ENCODE measurements at places on chromosomes 1 and 21.
A peak's percentile ranks its signal among the peaks of the same experiment; 100 is the strongest.

DNA sequence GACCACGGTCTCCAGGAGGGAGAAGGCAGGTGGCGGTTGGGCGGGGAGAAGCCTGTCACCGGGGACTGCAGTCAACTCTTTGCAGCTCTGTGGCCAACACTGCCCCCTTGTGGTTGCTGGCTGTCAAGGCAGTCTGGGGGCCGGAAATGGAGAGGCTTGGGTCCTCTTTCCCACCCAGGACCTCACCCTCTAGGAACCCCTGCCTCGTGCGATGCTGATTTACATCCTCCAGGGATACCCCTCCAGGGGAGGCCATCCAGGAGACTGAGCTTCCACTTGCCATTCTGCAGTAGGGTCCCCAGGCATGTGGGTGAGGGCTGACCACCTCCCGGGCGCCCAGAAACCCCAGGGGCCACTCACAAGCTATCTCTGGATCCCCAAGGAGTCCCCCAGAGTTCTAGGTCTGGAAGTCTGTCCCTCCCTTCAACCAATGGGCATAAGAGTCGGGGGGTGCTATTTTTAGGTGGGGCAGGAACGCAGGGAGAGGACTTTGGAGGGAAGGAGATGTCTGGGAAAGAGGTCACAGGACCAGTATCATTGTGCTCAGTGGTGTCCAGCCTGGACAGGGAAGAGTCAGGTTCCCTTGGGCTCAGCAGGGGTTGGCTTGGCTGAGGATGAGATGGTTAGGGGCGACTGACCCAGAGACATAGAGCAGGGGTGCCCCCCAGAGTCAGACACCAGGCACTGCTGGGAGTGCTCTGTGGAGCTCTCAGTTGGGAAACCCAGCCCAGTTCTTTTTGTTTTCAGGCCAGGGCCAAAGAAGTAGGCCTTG is 7.1 kb upstream of the GPR61 start:
- peak; percentile 69 for DNase-seq

- DNase-seq = no peak
Measured at GRCh38 chr1:47229031-47229885, 2.8 kb downstream of the TAL1 start.

DNA sequence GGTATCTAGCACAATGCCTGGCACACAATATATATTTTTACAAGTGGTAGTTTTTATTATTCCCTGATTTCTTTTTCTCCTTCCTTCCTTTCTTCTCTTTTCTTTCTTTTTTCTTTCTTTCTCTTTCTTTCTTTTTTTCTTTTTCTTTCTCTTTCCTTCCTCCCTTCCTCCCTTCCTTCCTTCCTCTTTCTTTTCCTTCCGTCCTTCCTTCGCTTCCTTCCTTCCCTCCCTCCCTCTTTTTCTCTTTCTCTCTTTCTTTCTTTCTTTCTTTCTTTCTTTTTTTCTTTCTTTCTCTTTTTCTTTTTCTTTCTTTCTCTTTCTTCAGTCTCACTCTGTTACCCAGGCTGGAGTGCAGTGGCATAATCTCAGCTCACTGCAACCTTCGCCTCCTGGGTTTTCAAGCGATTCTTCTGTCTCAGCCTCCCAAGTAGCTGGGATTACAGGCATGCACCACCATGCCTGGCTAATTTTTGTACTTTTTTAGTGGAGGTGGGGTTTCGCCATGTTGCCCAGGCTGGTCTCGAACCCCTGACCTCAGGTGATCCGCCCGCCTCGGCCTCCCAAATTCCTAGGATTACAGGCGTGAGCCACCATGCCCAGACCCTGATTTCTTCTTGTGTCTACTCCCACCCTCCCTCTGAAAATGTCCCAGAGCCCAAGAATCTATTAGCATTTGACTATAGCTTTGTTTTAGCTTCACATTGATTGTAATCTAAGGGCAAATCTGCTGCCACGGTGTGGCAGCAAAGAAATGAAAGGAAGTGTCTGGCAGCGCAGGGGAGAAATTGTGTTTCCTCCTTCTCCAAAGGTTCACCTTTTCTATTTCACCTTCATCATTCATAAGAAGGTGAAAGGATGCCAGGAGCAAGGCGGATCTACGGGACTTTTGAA is 19.9 kb upstream of the ABCB10 start:
- DNase-seq = no peak

- DNase-seq = no peak
Measured at GRCh38 chr21:40681164-40681859, 165.6 kb downstream of the DSCAM start.

- DNase-seq = no peak
Measured at GRCh38 chr1:188061881-188062280, 1233.1 kb downstream of the PLA2G4A start.

GRCh38 chr1:183360473-183360872 is 57.7 kb downstream of the NMNAT2 start:
- DNase-seq = no peak

DNA sequence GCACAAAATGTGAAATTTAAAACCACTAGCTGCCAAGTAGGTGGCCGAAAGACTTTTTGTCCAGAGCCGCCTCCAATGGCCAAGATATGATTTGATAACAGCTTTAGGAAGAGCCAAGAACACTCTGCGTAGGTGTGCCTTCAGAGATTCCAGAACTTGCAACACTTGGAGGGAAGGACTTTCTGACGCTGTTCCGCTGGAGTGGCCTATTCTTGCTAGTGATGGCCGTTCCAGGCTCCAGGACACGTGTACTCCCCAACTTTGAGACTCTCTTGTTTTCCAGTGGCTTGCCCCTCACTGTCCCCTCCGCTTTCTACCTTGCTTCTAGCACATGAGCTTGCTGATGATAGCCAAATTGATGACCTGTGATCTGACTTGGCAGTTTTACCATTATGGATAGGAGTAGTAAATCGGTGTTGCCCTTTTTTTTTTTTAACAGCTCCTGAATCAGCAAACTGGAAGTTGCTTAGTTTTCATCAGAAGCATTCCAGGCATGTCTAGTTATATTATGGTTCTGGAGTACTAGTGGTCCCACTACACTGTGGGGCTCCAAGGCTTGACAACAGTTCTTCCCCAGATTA is 1.0 kb downstream of the PRDX6 start:
- DNase-seq = no peak

GRCh38 chr1:159924025-159924790 is 1.1 kb downstream of the TAGLN2 start:
- no peak for DNase-seq

DNA sequence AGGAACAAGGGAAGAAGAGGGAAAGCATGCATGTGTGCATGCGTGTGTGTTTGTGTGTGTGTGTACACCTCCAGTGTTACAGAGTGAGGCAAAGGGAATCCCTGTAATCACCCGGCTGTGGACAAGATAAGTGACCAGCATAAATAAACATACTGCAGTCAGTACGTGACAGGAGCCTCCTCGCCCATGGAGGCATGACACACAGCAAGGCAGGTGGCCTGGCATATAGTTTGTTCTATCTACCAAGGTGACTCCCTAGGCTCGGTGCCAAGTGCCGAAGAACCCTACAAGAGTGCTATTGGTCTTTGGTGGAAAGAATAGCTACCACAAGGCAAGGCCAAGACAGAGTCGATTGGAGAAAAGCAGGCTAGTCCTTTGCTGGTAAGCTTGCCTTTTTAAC is 31.7 kb upstream of the HEATR1 start:
- no peak for DNase-seq

DNA sequence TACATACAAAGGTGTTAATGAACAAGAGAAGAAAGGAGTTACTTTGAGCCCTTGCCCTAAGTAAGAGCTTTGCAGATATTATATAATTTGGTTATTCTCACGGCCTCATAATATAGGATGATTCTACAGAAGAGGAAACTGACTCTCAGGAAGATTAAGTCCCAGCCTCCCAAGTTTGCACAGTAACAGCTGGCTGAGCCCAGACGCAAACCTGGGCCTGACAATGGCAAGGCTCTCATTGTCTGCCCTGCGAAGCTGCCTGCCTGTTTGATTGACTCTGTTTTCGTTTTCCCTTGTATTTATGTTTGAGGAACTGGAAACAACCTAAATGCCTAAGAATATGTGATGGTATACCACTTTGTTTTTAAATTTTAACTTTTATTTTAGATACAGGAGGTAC is 76.2 kb upstream of the PGBD5 start:
- DNase-seq = no peak

DNA sequence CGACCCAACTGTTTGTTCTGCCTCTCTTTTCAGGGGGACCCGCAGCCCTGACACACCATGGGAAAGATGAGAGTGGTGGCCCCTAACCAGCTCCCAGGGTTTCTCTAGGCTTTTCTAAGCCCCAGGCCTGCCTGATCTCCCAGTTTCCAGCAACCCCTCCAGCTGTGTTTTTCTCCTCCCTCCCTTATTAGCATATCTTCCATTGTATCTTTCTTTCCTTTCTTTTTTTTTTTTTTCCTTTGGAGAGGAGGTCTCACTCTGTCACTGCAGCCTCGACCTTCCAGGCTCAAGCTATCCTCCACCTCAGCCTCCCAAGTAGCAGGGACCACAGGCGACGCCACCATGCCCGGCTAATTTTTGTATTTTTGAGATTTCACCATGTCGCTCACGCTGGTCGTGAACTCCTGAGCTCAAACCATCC is 1.8 kb upstream of the CERS2 start:
- DNase-seq = no peak

- no peak for DNase-seq
Measured at GRCh38 chr1:30853350-30853749, 55.2 kb downstream of the SDC3 start.

- DNase-seq = no peak
Measured at GRCh38 chr1:25053576-25054250, 123.6 kb upstream of the RUNX3 start.

DNA sequence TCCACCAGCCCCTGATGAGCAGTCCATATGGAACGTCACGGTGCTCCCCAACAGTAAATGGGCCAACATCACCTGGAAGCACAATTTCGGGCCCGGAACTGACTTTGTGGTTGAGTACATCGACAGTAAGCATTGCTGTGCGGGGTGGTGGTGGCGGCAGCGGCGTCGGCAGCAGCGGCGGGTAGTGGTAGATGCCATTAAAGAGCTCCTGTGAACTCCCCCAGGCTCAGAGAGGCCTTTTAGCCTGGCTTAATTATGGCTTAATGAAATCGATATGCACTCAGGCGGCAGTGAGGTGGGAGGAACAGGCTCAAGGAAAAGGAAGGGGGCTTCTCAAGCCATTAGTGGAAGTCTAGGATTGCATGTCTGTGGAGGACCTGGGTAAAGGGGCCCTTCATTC is 41.9 kb upstream of the CNTN2 start:
- DNase-seq = no peak

DNA sequence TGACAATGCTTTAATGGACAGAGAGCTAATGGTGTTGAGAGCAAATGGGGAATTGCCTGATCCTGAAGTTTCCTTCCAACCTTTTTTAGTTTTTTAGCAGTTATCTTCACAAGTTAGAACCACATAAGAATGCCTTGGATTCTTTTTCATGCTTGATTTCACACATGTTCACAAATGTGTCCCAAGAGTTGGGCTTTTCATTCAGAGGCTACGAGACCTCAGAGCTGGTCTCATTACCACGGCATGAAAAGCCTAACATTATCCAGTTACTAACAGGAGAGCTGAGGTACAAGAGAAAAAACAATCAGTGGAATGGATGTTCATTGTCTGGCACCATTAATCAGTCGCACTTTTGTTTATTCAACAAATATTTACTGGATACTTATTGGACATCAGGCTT is 340.6 kb downstream of the ZNF326 start:
- DNase-seq = no peak

- DNase-seq = no peak
Measured at GRCh38 chr1:109083501-109083900, 7.1 kb upstream of the TMEM167B start.

GRCh38 chr1:181818943-181819342 is 242.6 kb downstream of the ZNF648 start:
- no peak for DNase-seq

- DNase-seq = no peak
Measured at GRCh38 chr1:7485826-7486225, 285.3 kb upstream of the VAMP3 start.

GRCh38 chr1:64984106-64984505 is 17.8 kb upstream of the JAK1 start:
- DNase-seq = no peak

DNA sequence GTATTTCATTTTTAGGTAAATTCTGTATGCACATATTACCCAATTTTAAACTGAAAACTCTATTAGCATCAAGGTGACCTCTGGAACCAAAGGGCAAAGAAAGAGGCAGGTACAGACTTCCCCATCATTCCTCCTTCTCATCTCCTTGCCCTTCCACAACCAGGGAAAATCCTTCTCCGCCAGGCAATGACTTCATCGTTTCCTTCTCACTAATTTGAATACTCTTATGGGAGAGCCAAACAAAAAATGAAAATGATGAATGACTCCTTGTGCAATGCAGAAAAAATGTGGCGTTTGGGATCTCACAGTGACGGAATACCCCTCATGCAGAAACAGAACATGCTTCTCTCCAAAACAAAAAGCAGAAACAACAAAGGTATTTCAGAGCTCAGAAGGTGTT is 83.7 kb downstream of the HLCS start:
- no peak for DNase-seq

DNA sequence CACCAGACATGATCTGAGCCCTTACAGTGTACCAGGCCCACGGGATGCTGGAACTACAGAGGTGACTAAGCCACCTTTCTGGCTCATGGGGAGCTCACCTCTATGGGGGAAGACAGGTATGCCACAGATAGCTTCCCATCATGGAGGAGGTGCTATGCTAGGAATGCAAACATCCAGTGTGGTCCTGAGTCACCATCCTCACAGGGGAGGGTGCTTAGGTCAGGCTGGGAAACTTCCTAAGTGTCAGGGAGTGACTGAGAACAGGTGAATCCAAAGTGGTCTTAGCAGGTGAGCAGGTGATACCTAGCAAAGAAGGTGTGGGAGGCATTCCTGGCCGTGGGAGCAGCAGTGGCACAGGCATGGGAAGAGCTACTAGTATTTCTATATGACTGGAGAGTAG is 8.6 kb upstream of the RASSF5 start:
- DNase-seq = no peak

DNA sequence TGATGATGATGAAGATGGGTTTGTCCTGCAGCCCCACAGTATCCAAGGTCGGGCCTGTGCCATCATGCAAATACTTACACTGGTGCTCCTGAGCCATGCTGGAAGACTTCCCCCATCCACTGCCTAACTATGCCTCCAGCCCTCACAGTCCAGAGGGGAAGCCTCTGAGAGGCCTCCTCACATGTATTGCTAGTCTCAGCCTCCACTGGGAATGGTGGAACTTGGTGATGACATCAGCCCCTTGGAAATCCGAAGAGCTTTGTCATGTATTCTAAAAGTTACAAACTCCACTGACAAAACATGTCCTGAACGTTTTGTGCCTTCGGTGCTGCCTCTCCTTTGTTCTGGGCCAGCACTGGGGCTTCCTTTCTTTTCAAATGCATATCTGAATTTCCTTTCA is 61.1 kb upstream of the DMRTB1 start:
- no peak for DNase-seq

- no peak for DNase-seq
Measured at GRCh38 chr1:171794085-171794484, 12.6 kb downstream of the METTL13 start.

GRCh38 chr1:184838504-184838951 is 83.9 kb upstream of the EDEM3 start:
- no peak for DNase-seq

- DNase-seq = no peak
Measured at GRCh38 chr1:91579658-91580228, 79.1 kb downstream of the CDC7 start.

GRCh38 chr1:7810395-7810794 is 26.3 kb downstream of the PER3 start:
- DNase-seq = no peak
